Activated CD8-positive, alpha-beta memory T cell treated with anti-CD3 and anti-CD28 coated beads for 1 hour (primary cell): ENCODE measurements at places on chromosomes 3 and 15.

DNA sequence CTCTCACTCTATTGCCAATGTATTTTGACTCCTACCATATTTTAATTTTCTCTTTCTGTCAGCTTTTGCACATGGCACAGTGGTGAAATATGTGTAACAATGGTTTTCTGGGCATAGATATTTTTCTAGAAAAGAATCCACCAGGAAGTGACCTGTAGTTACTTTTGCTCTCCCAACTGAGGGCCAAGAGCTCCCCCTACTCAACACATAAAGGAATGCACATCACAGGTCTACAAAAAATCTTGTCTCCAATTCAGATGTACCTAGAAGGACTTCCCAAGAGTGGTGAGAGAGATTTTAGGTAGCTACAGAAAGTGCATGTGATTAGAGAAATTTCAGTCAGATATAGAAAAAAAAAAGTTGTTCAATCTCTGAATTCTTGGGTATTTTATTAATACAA, 15.6 kb downstream of the CPA3 start:
- no peak for DNase-seq

- DNase-seq: no peak
Observed at GRCh38 chr3:101784855-101785613, 6.0 kb downstream of the NXPE3 start.

DNA sequence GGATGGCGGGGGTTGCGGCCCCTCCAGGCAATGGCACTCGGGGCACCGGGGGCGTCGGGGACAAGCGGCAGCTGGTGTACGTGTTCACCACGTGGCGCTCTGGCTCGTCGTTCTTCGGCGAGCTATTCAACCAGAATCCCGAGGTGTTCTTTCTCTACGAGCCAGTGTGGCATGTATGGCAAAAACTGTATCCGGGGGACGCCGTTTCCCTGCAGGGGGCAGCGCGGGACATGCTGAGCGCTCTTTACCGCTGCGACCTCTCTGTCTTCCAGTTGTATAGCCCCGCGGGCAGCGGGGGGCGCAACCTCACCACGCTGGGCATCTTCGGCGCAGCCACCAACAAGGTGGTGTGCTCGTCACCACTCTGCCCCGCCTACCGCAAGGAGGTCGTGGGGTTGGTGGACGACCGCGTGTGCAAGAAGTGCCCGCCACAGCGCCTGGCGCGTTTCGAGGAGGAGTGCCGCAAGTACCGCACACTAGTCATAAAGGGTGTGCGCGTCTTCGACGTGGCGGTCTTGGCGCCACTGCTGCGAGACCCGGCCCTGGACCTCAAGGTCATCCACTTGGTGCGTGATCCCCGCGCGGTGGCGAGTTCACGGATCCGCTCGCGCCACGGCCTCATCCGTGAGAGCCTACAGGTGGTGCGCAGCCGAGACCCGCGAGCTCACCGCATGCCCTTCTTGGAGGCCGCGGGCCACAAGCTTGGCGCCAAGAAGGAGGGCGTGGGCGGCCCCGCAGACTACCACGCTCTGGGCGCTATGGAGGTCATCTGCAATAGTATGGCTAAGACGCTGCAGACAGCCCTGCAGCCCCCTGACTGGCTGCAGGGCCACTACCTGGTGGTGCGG, 1.9 kb downstream of the CHST2 start:
- peak; percentile 34 for DNase-seq

- no peak for DNase-seq
Observed at GRCh38 chr3:142149673-142149992, 289 bp upstream of the TFDP2 start.

DNA sequence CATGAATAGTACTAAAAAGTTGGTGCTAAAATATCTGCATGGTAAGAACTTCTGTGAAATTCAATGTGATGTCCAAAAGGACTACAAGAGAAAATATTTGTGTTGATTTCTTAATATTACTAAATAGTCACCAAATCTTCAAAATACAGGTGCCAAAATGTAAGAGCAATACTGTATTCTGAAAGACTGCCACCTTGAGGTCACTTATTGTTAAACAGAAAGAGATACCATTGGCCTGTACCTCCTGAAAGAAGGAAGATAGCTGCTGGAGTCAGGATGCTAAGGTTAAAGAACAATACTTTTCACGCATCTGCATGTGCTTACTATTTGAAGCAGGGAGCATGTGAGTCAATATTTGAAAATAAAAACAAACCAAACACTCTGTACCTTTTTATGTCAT, 72.0 kb upstream of the LSAMP start:
- no peak for DNase-seq

DNA sequence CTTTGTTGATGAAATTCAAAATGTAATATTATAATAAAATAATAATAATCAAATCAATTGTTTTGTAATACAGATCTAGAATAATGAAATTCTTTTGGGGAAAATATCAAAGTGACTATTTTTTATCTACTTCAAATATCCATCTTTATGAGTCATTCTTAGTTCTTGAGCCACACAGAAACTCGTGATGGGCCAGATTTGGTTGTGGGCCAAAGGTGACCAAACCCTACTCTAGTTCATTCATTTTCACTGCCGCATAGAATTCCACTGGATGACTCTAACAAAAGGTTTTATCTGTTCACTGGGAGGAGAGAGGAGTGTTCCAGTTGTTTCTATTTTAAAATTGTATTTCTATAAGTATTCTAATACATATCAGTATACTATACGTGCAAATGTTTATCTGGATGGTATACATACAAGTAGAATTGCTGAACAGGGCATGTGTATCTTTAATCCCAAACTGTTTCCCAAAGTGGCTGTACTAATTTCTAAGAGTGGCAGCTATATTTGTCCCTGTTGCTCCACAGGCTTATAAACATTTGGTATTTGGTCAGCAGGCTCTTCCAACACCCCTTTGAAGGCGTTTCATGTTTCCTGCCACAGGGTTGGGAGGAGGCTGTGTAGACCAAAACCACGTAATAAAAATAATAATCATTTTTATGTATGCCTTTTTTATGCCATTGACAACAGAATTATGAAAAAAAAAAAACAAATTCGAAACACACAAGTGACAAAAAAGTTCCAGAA, 7.3 kb upstream of the RTP3 start:
- DNase-seq: no peak

DNA sequence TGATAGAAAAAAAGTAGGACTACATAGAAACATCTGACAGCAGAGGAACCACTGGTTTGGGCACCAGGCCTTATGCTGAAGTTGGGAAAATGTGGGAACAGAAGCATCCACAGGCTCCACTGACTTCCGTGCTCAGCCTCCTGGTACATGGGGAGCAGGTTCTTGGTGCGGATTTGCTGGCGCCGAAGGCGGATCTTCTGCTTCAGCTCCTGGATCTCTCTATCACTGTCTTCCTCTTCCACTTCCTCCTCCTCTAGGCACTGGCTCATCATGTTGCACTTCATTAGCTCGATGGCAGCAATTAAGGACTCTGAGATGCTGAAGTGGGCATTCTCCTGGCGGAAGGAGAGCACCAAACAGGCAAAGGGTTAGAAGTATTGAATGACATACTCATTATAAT, 42.5 kb downstream of the RUBCN start:
- no peak for DNase-seq

DNA sequence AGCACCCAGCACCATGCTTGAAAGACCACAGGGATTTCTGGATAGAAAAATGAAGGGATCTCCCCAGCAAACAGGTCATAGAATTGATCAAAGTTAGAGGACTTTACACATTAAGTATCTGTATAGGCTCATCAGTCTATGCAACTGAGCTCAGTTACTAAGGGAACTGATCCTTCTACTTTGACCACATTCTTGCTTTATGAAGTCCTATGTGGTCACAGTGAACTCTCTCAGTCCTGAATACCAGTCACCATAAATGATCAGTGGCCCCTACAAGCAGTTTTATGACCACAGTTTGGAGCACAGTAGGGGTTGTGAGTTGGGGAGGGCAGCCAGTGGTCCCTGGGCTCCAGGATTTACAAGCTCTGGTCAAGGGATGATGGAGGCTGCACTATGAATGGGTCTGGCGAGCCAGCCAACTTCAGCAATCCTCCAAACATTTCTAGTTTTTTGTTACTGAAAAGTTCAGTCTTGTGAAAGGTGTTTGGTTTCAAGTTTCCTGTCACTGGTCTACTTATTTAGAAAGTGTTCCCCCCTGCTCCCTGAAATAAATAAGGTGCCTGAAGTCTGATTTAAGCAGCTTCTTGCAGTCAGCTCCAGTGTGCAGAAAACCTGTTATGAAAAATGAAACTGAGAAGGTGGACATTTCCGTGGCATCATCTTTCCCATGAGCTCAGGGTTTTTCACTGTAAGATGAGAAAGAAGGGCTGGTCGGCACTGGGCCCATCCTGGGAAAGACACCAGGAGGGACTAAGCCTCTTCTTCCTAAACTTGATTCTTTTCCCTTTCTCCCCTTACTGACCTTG, 75.5 kb downstream of the DAPK2 start:
- DNase-seq: no peak
